ENCODE measurements at places on chromosomes 3 and 15. TPM values are rescaled to one million over a fixed set of nuclear protein-coding genes. Genes with fewer than 3 reads are reported as not detected.

ARRDC4 gene
- 40.4 TPM for total RNA-seq

HIGD2B gene
- under 0.01 TPM for total RNA-seq

SENP2 gene
- total RNA-seq = 35.9 TPM

NUTM1 gene
- under 0.01 TPM for total RNA-seq

VPS13C gene
- 95.4 TPM for total RNA-seq

GOLGA6B gene
- not detected for total RNA-seq

SLC9C1 gene
- 0.41 TPM for total RNA-seq

ROPN1 gene
- not detected for total RNA-seq

CCDC39 gene
- total RNA-seq = 0.82 TPM

PHLDB2 gene
- total RNA-seq = 9.0 TPM

P2RY1 gene
- total RNA-seq = 33.8 TPM

HCN4 gene
- 3.3 TPM for total RNA-seq

CPN2 gene
- not detected for total RNA-seq

RBMS3 gene
- 11.4 TPM for total RNA-seq

PLSCR2 gene
- not detected for total RNA-seq

CYP1A2 gene
- not detected for total RNA-seq

NECTIN3 gene
- total RNA-seq = 157 TPM

LMOD3 gene
- total RNA-seq = 0.41 TPM

SLC22A14 gene
- under 0.01 TPM for total RNA-seq

DLL4 gene
- total RNA-seq = 4.1 TPM

THSD4 gene
- total RNA-seq = 1.6 TPM

SNX22 gene
- total RNA-seq = 7.7 TPM

RASGRP1 gene
- 11.0 TPM for total RNA-seq

Measured in frontal cortex (tissue), 4 donors.